Endothelial cell of umbilical vein (primary cell): ENCODE measurements at places on chromosomes 2 and 18. TPM values are rescaled to one million over a fixed set of nuclear protein-coding genes. Genes with fewer than 3 reads are reported as not detected.
A peak's percentile ranks its signal among the peaks of the same experiment; 100 is the strongest.

DNA sequence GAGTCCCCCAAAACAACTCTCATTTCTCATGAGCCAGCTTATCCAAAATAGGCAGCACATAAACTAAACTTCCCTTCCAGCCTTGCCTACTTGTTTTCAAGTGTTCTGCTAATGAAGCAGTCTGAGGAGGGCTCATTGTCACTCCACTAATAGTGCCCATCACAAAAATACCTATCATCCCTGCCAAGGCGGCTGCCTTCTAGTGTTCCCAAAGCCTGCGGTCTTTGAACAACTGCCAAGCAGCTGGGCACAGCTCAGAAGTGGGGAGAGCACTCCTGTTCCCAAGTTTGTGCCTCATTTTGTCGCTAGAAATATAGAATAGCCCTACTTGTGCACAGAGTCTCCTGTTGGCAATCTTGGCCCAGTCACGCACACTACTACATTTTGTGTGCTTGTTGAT is 50.3 kb downstream of the DTNA start:
- no peak for DNase-seq

DNA sequence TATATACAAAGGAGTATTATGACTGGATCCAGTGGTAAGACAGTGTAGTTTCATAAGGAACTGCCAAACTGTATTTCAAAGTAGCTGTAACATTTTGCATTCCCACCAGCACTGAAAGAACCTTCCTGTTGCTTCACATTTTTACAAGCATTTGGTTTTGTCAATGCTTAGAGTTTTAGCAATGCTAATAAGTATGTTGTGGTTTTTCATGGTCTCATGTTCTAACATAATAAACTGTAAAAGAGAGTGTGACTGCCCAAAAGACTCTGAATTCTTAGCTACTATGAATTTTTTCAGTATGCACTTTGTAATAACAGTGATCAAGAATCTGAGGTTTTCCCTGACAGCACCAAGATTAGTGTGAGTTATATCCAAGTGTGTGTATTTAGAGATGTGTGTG is 604.2 kb downstream of the XIRP2 start:
- no peak for DNase-seq

DNA sequence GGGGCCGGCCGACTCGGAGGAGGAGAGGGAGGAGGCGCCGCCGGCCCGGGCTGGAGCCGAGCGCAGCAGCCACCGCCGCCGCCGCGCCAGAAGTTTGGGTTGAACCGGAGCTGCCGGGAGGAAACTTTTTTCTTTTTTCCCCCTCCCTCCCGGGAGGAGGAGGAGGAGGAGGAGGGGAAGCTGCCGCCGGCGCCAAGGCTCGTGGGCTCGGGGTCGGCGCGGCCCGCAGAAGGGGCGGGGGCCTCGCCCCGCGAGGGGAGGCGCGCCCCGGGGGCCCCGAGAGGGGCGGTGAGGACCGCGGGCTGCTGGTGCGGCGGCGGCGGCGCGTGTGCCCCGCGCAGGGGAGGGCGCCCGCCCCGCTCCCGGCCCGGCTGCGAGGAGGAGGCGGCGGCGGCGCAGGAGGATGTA is 316 bp downstream of the CRIM1 start:
- no peak for DNase-seq

- DNase-seq: peak; percentile 49
These were observed 159.6 kb upstream of the SETBP1 start for GRCh38 chr18:44520981-44521667.

DNA sequence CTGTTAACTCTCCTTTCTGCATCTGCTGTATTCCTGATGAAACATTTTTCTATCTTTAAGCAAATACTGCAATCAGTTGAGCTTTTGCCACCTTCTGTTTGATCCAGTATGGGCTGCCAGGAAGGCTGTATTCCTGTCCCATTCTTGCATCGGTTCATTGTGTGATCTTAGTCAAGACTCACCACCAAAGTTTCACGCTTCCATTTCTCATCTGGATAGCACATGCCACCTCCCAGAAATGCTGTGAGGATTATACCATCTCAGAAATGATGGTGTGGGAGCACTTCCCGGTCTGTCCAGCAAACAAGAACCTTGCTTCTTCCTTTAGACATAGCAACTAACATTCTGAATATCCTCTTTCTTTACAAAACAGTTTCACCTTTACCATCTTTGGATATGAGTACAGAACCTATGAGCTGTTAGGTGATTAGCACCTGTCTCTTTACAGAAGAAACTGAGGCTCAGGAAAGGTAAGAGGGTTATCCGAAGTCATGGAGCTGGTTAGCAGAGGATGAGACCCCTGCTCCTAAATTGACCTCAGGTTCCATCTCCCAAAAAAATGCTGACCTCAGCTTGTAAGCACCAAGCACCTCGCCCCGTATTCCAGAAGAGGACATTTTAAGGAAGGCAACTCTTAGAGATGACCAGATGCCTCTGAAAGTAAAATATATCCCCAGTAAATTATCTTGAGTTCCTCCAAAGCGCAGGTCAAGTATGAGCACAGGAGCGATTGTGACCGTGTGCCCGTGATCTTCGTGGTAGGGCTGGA is 56.8 kb downstream of the FEZ2 start:
- DNase-seq: no peak

The CYTIP gene
- not detected in 2 replicates for total RNA-seq

- DNase-seq: no peak
These were observed 103.4 kb downstream of the MBD5 start for GRCh38 chr2:148124271-148124670.
